Lung (tissue), 17 donors: ENCODE measurements at places on chromosomes 3 and 15.

DNA sequence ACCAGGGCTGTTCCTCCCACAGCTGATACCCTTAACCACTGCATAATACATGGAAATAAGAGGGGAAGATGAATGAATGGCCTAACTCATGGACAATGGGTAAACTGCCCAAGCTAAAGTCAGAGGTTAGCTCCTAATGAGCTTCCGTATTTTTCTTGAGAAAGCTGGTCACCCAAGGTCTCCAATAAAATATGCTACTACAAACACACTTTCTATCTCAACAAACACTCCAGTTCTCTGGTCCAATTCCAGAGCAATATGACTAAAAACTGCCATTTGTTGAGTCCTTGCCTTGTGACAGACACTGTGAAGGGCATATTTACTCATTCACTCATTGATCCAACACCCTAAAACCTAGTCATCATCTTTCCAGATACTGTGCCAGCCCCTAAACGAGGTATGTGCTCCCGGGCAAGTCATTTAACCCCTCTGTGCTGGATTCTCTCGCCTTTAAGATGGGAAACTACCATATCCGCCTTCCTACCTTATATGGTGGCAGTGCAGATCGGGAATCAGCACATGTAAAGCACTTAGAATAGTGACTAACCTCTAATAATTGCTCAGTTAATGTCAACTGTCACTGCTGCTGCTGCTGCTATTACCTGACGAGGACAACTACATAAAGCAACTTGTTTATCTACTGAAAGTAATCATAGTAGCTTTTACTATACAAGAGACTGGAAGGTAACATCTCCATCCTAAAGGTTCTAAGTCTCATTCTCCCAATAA, 89.1 kb downstream of the XXYLT1 start:
- DNase-seq, result no peak
- no peak overlapping the region for H3K4me3 ChIP-seq
- peaks cover 14% of the 10 kb centered on the region for H3K4me1 ChIP-seq

GRCh38 chr15:75164625-75165350, 36.9 kb upstream of the C15orf39 start:
- H3K27me3 ChIP-seq, result no peaks in the 10 kb centered on the region
- H3K36me3 ChIP-seq, result no peaks in the 10 kb centered on the region
- no peak overlapping the region for H3K4me3 ChIP-seq
- no peaks in the 10 kb centered on the region for H3K4me1 ChIP-seq

DNA sequence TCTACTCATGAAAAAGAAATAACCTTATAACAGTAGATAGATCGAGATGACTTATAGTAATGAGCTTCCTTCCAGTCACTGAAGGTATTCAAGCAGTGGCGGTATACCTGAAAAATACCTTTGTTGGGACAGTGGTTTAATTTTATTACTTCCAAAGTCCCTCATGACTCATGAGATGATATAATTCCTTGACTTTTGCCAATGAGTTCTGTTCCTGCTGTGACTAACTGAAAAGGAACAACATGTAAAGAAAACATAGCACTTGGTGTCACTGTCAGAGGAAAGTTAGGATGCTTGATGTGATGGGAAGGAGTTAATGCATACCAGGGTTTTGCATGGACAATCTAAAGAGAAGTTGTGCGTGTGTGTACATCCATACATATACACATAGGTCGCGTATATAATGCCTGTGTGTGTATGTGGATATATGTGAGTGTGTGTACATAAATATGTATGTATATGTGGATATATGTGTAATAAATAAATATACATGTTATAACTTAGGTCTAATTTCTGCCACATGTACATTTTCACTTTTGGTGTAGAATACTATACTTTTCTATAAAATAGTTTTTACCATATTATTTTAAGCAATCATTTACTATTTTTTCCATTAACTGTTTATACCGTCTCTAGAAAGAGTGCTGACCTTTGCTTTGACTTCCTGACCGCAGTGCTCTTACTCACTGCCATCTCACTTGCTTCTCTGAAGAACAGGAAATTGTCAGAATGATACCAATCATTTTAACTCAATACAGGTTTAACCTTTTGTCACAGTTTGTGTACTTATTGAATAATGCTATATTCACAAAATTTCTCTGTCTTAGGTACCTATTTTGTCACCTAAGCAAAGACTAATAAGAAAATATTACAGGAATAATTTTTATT, 12.6 kb upstream of the PAK2 start:
- H3K4me3 ChIP-seq, result no peak overlapping the region
- no peak for DNase-seq
- H3K4me1 ChIP-seq, result no peaks in the 10 kb centered on the region
- H3K36me3 ChIP-seq, result peaks cover 13% of the 10 kb centered on the region
- no peaks in the 10 kb centered on the region for H3K27me3 ChIP-seq
- H3K27ac ChIP-seq, result no peak overlapping the region

DNA sequence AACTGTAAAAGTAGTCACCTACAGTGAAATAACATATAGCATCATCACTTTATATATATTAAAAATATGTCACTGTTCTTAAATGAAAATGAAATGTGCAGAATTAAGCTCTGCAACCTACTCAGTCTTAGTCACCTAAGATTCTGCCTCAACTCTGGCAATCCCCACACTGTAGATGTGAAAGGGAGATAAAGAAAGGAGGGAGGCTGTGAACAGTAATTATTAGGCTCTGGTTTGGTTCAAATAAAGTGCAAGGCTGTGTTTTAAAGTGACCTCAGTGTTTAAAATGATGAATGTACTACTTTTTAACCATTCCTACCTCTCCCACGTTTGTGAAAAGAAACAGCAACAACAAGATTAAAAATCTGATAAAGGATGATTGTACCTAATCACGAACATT, 72.2 kb downstream of the ATP8B4 start:
- H3K36me3 ChIP-seq, result no peaks in the 10 kb centered on the region
- H3K4me1 ChIP-seq, result no peaks in the 10 kb centered on the region
